ENCODE measurements at places on chromosomes 2 and 18.

DNA sequence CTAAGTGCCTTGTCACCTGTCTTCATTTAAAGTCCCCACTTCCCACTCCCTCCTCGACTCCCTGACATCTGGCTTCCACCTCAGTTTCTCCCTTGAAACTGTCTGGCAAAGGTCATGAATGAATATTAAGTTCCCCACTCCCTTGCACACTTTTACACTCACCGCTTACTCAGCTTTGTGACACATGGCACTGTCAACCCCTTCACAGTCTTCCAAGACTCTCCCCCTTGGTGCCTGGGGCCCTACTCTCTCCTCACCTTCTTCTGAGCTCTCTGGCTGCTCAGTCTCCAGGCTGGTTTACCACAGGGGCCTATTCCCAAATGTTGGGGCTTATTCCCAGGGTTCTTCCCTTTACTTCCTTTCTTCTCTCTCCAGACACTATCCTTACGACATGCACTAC lies 17.9 kb upstream of the PTPN4 start:
- no peak for DNase-seq

DNA sequence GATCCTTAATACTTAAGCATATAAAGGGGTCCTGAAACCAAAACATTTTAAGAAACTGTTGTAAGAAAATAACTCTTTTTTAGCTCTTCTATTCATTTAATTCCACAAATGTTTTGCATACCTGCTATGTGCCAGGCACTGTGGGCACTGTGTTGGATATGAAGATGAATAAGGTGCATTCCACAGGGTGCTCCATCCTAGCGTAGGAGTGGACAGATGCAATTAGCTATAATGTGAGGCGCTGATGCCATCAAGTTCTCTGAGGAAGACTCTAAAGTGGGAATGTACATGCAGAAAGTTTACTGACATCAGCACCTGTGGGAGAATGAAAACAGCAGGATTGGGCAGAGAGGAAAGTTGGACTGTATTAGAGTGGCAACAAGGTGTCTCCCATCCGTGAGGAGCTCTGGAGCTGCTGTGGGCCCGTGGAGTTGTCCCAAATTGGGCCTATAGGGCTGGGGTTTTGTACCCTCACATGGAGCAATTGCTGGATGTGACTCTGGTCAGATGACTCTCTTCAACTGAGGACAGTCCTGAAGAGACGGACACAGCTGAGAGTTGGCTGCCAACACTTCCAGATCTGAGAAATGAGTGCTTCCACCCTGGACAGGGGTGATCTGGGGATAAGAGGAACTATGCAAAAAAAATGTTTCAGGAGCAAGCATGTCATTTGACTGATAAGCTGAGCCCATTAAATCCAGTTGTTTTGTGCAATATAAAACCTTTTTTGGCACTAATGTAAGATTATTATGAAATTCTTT lies 22.3 kb downstream of the CD8A start:
- no peak for DNase-seq

GRCh38 chr2:200810252-200810997 lies 1.3 kb upstream of the BZW1 start:
- DNase-seq, result no peak

DNA sequence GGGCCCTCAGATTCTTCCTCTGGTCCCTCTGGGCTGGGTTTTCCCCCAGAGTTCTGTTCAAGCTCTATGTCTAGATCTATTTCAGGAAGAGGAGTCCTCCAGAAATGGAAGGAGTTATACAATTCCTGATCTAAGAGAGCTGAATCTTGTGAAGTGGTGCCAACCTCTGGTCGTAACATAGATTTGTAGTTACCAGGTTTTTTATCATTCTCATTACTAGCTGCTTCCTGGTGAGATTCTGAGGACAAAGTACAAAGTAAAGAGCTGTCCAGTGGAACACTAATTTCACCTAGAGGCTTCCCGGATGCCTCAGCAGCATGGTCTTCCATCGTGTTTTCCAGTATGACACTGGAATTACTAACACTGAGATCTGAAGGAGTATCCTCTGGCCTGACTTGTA lies 44.1 kb downstream of the PPP4R1 start:
- DNase-seq, result no peak

DNA sequence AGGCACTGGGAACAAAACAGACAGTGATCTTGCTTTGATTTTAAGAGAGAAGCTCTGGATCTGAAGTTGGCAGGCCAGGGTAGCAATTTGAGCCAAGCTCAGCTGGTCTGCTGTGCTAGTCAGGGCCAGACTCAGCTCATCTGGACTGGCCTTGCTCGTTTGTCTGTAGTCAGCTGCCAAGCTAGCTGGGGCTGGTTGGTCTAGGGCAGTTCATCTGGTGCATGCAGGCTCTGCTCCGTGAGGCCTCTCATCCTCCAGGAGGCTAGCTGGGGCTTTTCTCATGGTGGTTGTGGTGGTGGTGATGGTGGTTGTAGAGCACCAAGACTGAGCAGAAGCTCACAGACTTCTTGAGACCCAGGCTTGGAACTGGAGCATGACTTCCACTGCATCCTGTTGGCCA lies 10.3 kb downstream of the FBLN7 start:
- no peak for DNase-seq
